ENCODE measurements at places on chromosomes 1 and 21. TPM values are rescaled to one million over a fixed set of nuclear protein-coding genes. Genes with fewer than 3 reads are reported as not detected.

DNA sequence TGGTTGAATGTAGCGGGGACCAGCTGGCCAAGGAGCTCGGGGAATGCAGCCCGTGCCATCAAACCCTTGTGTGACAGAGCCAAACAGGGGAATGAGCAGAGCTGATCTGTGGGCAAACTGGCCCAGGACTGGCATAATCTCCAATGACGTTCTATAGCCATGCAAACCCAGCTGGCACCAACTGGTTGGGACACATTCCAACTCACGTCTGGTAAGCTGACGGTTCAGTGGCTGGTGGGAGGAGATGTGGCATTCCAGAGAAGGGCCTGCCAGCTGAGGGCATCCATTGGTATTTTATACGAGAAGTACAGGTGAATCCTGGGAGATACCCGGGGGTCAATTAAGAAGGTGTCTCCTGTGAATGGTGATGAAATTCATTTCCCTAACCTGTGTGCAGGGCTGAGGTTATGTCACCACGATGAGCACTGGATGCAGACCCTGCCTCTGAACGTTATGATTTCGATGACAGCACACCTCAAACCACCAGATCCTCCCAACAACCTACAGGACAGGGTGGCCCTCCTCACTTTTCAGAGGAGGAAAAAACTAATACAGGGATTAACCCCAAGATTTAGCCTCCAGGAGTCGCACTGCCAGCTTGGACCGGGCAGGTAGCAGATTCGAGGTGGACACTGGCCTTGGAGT is 39.0 kb upstream of the RUNX3 start:
- H3K27ac ChIP-seq, result no peak overlapping the region
- H3K27me3 ChIP-seq, result no peaks in the 10 kb centered on the region
- no peaks in the 10 kb centered on the region for H3K36me3 ChIP-seq
- peaks cover 29% of the 10 kb centered on the region for H3K4me1 ChIP-seq
- H3K4me3 ChIP-seq, result no peak overlapping the region

DNA sequence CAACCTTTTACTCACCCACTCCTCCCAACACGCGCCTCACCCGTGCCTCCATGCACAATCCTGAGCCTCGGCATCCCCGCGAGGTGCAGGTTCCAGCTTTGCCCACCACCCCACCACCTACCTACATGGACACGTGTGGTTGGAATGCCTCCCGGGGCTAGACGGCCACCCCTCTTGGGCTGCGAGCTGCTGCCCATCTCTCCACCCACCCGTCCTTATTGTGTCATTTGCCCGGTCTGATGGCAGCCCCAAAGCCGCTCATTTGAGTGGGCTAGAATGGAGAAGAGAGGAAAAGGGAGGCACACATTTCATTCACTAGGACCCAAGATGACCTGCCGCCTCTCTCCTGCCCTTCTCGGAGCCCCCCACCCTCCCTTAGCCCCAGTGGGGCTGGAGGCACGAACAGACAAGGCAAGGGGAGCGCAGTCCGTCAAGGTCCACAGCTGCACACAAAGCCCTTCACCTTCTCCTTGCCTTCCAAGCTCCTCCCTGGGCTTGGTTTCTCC is 785 bp downstream of the ZNF697 start:
- no peaks in the 10 kb centered on the region for H3K36me3 ChIP-seq
- no peaks in the 10 kb centered on the region for H3K27me3 ChIP-seq
- peak overlapping the region; percentile 63 for H3K27ac ChIP-seq
- H3K4me1 ChIP-seq, result peaks cover 44% of the 10 kb centered on the region
- peak overlapping the region; percentile 84 for H3K4me3 ChIP-seq

DNA sequence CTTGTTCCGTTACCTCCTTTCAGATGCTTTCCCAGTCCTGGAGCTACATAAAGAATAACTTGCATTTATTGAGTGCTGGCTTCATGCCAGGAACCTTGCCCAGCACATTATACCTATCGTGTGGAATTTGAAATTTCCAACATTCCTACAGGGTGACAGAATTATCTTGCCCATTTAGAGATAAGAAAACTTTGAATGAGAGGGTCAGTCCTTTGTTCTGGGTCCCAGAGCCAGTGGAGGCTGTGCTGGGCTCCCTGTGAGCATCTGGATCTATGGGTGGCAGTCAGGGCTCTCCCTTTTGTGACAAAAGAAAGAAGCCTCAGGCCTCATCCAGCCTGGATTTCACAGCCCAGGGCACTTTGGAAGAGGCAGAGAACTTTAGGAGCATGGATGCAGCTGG is 3.2 kb downstream of the GSTM4 start:
- no peaks in the 10 kb centered on the region for H3K27me3 ChIP-seq
- H3K4me1 ChIP-seq, result peaks cover 44% of the 10 kb centered on the region
- peaks cover 47% of the 10 kb centered on the region for H3K36me3 ChIP-seq

GRCh38 chr1:235843461-235843961 is 23.2 kb downstream of the LYST start:
- peaks cover 22% of the 10 kb centered on the region for H3K4me1 ChIP-seq
- H3K36me3 ChIP-seq, result no peaks in the 10 kb centered on the region
- H3K4me3 ChIP-seq, result no peak overlapping the region

The TMEM51 gene
- total RNA-seq, result 10.5 TPM

Measured in spleen (tissue), 13 donors.